ENCODE measurements at places on chromosomes 13 and 19.

- no peak for DNase-seq
Measured at GRCh38 chr13:71068041-71068440, 799.0 kb downstream of the DACH1 start.

DNA sequence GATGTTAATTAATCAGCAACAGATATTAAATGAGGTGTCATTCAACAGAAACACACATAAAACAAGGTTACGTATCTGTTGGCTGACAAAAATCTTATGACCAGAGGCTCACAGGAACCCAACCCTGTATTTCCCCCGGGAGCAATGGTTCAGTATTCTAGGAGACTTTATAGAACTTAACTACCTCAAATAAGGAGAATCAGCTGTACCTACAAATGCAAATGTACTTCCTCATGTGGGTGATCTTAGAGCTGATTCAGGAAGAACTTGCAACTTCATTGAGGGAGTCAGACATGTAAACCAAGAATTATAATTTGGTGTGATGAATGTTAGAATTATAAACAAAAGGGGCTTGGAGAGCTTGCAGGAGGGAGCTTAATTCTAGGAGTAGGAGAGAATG lies 20.1 kb downstream of the FGF9 start:
- no peak for DNase-seq

- DNase-seq = no peak
Measured at GRCh38 chr13:68261105-68261504, 1031.0 kb upstream of the PCDH9 start.

- DNase-seq = no peak
Measured at GRCh38 chr19:44812142-44812718, 3.3 kb downstream of the BCAM start.

DNA sequence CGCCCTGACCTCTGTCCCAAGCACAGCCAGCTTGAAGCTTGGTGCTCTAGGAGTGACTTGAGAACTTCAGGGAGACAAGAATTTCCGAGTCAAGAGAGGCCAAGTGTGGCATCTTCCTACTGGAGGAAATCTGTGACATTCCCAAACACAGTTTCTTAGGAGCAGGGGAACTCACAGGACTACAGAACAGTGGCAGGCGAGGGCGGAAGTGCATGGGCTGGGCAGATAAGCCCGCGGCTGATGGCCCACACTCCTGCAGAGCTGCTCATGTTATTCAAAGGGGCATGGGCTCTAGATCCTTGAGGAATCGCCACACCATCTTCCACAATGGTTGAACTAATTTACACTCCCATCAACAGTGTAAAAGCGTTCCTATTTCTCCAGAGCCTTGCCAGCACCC lies 168.8 kb downstream of the KATNAL1 start:
- no peak for DNase-seq

GRCh38 chr19:42412661-42413076 lies 14.5 kb downstream of the LIPE start:
- DNase-seq = no peak

GRCh38 chr13:80116107-80116506 lies 224.8 kb downstream of the SPRY2 start:
- DNase-seq = no peak

- no peak for DNase-seq
Measured at GRCh38 chr13:38538422-38538821, 148.5 kb upstream of the FREM2 start.

- DNase-seq = no peak
Measured at GRCh38 chr13:44336934-44337333, 36.7 kb upstream of the SERP2 start.

- DNase-seq = peak; percentile 63
Measured at GRCh38 chr13:113029487-113030258, 60.7 kb downstream of the MCF2L start.

- no peak for DNase-seq
Measured at GRCh38 chr19:52648336-52649016, 10.3 kb upstream of the ZNF83 start.

DNA sequence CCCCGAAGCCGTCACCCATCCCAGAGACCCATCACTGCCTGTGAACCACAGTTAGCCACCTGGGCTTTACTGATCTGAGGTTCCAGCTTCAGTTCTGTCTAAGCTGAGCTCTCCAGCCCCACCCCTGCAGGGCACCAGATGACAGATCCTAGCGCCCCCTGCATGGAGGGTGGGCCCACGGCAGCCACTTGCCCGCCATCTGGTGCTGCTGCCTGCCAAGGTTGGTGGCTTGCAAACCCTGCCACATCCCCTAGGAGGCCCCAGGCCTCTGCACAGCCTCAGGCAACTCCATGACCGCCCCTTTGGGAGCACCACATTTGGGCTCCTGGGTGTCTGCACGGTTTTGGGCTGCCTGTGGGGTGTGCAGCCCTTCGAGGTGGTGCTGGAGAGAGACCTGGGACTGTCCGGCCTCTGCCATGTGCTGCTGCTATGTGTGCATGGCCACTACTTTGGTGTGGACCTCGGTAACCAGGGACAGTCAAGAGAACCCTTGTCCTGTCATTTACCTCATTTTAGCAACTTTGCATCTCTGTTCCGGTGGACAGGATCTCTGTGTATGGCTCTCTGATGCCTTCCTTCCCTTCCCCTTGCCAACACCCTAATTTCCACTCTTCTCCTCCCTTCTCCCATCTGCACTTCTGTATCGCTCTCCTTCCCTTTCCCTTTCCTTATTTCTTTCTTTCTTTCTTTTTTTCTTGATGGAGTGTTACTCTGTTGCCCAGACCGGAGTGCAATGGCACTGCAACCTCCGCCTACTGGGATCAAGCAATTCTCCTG lies 17.4 kb upstream of the SDHAF1 start:
- no peak for DNase-seq

DNA sequence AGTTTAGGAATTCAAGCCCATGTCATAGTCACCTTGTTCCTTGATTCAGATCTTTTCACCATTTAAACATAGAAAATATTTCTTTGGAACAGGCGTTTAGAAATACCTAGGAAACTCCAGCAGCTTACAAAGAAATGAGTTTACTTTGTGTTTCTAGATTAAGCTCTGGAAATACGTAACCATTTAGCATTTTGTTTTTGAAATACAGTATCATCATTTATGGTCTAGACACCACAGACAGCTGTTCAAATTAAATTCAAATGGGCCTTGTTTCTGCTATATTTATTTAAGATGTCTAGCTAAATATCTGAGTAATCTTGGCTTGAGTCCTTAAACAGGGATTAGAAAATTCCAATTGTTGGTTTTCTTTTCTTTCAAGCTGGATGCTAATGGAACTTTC lies 228.5 kb downstream of the NDFIP2 start:
- no peak for DNase-seq

GRCh38 chr19:5403968-5404640 lies 51.1 kb upstream of the ZNRF4 start:
- DNase-seq = peak; percentile 44

DNA sequence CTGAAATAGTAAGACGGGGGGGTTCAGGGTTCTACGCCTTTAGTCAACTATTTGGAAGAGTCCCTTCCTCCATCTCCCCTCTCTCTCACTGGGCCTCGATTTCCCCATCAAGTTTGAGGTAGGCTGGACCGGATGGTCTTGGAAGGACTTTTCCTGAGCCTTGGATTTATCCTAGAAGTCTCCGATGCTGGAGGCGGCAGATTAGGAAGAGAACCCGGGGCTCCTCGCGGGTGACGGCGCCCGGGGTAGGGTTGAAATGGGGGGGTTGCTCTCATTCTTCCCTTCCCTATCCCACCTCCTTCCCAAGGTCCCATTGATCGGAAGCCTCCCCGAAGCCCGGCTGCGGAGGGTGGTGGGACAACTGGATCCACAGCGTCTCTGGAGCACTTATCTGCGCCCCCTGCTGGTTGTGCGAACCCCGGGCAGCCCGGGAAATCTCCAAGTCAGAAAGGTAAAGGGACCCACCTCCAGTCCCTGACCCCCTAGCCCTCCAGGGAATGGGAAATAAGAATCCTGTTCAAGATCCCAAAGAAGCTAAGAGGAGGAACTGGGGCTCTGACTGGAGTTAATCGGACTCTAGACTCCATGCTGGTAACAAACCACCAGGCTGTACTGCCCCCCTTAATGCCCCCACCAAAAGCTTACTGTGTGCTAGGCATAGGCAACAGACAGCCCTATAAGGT lies 781 bp downstream of the QPCTL start:
- DNase-seq = peak; percentile 81

DNA sequence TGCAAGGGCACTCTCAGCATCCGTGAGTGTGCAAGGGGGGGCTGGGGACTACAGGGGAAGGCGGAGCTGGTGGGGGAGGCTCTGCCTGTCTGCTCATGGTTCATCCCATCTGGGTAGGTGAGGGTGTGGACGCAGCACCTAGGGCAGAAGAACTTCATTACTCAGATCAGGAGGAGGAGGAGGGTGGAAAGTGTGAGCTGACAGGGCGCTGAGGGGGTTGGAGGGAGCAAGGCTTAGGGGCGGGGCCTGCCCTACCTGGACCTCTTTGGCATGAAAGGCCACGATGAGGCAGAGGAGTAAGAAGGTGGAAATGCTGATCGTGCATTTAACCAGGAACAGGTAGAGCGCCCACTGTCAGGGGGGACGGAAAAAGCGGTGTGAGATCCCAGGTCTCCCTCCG lies 4.5 kb downstream of the KCNN4 start:
- DNase-seq = peak; percentile 52

GRCh38 chr13:33761740-33762139 lies 56.2 kb upstream of the RFC3 start:
- DNase-seq = no peak

DNA sequence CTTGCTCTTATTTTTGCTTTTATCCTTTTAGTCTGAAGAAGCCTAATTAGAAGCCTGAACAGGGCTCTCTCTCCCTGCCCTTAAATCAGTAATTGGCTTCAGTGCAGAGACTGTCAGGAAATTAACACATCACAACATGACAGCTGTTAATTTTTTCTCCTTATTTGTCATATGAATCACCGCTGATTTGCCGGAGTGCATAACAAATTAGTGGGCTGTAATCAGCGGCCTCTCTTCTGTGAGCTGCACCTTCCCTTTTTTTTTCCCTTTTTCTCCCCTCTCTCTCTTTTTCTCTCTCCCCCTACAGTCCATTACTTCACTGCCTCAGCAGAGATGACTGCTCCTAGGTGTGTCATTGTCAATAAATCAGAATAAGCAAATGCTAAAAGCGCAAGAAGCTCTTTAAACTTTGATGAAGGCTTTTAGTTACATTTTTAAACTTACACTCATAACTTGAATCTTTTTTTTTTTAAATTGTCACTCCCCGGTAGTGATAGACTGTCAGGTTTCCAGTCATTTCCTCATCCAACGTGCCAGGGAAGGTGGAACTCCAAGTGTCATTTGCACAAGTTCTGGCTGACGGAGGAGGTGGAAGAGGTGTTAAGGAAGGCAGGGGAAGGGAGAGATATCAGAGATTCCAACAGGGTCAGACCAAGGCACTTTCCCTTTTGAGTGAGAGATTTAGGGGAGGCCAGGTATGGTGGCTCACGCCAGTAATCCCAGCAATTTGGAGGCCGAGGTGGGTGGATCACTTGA lies 197.1 kb upstream of the TSHZ3 start:
- DNase-seq = no peak

DNA sequence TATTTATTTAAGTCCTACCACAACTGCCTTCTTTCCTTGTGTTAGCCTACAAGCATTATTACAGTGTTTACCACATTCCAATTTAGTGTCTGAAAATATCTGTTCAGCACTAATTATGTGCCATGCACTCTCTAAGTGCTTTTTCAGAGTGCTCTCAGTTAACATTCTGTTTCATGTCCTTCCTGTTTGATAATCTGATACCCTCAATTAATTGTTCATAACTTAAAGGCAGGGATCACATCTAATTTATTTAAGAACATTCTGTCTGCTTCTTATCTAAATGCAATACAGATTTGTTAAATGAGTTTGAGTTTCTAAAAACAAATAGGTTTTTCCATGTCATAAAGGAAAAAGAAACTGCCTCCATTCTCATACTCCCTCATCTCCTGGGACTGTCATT lies 649.6 kb upstream of the ATXN8OS start:
- DNase-seq = no peak

DNA sequence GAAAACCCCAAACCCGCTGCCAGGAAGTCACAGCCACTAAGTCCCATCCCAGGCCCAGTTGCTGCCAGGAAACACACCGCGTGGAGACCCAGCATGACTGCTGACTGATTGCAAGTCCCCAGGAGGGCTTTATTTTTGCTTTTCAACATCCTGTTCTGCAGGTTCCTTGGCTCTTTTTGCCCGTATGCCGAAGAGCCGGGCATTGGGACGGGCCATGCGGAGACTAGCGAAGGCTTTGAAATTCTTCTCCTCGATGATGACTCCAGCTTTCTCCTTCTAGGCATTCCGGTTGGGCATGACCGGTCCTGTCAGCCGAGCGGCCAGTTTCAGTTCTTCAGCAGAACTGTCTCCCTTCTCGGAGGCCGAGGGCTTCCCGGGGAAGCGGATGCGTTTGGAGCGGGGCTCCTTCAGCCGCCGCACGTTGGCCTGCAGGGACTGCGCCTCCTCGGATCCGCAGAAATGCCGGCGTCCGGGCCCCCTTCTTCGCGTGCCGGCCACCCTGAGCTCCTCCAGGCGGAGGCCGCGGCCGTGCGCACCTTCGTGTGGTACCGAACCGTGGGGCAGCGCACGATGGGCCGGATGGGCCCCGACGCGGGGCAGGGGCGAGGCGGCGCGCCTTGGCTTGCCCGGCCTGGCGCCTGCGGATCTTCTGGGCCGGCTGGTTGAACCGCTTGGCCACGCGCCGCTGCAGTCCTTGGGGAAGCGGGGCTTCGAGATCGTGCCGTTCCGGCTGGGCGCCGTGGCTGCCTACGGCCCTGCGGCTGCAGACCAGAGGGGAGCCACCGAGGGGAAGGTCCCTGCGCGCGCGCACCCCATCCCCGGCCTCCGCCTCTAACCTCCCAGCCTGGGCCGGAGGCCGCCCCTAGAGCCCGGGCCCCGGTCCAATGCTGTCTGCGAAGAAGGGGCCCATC lies 15.2 kb downstream of the ZSCAN5C start:
- DNase-seq = no peak

DNA sequence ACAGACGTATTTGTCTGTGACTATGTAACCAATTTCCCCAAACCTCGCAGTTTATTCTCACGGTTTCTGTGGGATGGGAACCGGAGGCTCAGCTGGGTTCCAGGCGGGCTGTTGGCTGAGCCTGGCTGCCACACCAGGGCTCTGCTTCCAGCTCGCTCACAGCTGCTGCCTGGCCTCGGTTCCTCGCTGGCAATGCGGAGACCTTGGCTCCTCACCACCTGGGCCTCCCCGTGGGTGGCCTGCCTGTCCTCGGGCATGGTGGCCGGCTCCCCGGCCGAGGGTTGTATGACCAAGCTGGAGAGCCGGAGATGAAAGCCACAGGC lies 218.9 kb upstream of the MAB21L1 start:
- no peak for DNase-seq

DNA sequence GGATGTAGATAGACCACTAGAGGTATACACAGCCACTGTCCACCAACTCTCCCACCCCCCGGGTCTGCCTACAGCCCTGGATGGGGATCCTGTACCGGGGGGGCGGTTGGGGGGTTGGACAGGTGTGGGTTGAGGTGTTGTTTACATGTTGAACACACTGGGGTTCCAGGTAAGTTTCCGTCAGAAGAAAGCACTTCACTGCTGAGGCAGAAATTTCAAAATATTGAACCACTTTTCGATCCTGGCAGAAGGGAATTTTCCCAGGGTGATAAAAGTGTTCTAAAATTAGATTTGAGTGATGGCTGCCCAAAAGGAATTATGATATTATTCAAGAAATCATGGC lies 6.6 kb upstream of the CEACAM16 start:
- no peak for DNase-seq
